GM23248 (cell line): ENCODE measurements at places on chromosomes 3 and 15.

DNA sequence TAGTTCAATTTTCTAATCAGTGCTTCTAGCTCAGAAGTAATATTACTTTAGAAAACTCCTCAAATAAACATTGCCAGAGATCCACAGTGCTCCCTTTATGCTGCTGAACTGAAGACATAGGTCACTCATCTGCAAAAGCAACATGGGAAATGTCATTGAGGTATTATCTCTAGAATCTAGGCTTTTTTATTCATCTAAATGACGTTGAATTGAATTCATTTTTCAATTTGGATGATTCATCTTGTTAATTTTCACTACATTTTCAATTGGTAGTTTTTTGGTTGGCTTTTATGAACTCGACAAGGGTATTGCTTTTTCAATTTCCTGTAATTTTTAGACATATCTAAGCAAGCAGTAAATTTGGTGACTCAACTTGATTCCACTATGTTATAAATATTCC is 275.4 kb downstream of the NFKBIZ start:
- DNase-seq, result no peak

- no peak for DNase-seq
These were observed 664 bp upstream of the PIK3CA start for GRCh38 chr3:179147514-179147872.

GRCh38 chr3:149419816-149420215 is 42.4 kb upstream of the TM4SF1 start:
- DNase-seq, result no peak

GRCh38 chr3:143974271-143975238 is 2.9 kb downstream of the DIPK2A start:
- peak; percentile 64 for DNase-seq

- DNase-seq, result no peak
These were observed 437.1 kb downstream of the ZIC1 start for GRCh38 chr3:147846293-147846692.

DNA sequence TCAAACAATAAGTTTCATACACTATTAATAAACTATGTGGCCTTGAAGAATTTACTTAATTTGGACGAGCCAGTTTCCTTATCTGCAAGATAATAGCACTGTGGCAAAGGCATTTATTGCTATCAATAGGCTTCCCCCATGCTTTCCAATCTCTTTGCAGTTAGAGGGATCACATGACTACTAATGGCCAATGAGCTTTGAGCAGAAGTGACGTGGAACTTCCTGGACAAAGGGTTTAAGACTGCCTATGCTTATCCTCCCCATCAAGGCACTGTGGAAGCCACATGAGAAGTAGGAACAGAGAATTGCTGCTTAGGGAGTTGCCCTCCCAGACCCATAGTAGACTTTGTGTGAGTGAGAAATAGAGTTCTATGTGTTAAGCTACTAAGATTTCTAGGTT is 16.7 kb upstream of the ZMAT3 start:
- DNase-seq, result no peak

DNA sequence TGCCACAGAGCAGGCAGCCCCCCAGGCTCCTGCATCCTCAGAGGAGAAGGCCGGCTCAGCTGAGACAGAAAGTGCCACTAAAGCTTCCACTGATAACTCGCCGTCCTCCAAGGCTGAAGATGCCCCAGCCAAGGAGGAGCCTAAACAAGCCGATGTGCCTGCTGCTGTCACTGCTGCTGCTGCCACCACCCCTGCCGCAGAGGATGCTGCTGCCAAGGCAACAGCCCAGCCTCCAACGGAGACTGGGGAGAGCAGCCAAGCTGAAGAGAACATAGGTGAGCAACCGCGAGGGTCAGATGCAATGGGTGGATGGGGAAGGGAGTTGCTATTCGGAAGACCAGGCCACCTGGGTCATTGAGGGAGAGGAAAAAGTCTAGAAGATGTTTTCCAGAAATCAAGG is 53.0 kb downstream of the GAP43 start:
- DNase-seq, result no peak

GRCh38 chr15:66866656-66867055 is 164.6 kb downstream of the SMAD6 start:
- no peak for DNase-seq

DNA sequence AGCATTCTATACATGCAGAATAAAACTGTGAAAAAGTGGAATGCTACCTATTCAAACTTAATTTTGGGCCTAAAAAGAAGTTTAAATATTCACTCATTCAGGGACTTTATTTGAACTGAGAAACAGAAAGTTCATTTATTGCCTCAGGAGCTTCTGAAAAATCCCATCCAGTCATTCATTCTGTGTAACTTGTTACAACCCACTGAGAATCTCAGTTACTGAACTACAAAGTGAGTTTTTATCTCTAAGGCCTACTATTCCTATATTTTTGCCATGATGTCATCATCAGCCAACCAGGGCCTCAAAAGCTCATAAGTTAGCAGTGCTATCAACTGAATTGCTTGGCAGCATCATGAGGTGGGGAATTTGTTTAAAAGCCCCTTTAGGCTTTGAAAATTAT is 98.0 kb upstream of the BOC start:
- no peak for DNase-seq

DNA sequence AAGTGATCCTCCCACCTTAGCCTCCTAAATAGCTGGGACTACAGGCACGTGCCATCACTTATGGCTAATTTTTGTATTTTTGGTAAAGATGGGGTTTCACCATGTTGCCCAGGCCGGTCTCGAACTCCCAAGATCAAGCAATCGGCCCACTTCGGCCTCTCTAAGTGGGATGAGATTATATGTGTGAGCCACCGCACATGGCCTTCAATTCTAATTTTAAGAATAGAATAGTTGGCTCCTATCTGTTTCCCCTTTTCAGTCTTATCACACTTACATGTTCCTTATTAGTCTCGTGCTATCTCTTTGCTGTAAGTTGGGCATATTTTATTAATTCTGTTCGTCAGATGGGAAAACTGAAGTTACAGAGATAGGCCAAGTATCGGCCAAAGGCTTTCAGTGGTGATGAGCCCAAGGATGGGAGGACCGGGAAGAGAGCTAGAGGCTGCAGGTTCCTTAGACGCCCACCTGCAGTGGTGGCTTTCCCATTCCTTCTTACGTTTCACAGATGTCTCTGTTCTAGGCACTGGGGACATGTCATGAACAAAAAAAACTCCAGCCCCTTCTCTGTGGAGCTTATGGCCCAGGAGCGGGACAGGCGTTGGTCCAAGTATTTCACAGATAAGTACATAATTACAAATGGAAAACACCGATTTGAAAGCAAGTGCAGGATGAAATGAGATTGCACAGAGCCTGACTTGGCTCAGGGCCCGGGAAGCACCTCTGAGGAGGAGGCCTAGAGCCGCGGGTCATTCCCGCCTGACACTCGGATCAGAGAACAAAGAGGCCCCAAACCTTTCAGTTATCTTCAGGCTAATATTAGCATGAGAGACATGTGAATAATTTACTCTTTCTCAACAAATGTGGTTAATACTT is 91.1 kb upstream of the KLF13 start:
- peak; percentile 28 for DNase-seq

DNA sequence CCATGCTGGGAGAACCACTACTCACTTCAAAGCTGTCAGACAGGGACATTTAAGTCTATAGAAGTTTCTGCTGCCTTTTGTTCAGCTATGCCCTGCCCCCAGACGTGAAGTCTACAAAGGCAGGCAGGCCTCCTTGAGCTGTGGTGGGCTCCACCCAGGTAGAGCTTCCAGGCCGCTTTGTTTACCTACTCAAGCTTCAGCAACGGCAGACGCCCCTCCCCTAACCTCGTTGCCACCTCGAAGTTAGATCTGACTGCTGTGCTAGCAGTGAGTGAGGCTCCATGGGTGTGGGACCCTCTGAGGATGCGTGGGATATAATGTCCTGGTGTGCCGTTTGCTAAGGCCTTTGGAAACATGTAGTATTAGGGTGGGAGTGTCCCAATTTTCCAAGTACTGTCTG is 276.7 kb downstream of the ZIC4 start:
- no peak for DNase-seq

GRCh38 chr3:108907194-108907593 is 46.5 kb downstream of the GUCA1C start:
- peak; percentile 40 for DNase-seq

DNA sequence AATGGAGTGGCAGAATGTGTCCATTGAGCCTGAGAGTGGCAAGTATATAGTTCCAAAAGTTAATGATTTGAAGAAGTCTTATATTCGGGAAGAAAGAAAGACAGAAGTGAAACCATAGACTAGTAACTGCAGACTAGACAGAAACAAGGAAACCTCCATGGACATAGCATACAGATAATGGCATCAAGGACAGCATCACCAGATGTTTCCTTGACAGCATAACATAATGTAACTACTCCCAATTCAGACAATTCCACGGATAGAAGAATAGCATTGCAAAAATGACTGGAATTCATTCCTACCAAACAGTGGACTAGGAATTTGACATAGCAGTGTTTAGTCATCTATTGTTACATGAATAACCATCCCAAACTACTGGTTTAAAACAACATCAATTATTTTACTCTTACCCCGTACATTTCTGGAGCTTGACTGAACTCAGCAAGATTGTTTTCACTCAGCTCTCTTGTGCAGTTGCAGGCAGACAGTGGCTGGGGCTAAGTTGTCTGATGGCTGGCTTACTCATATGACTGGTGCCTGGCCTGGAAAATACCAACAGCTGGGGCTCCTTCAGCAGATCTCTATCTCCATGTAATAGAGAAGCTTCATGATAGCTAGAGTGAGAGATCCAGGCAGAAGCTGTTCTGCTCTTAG is 109.7 kb upstream of the GADL1 start:
- DNase-seq, result peak; percentile 98

GRCh38 chr15:58074452-58074851 is 8.9 kb upstream of the ALDH1A2 start:
- no peak for DNase-seq

DNA sequence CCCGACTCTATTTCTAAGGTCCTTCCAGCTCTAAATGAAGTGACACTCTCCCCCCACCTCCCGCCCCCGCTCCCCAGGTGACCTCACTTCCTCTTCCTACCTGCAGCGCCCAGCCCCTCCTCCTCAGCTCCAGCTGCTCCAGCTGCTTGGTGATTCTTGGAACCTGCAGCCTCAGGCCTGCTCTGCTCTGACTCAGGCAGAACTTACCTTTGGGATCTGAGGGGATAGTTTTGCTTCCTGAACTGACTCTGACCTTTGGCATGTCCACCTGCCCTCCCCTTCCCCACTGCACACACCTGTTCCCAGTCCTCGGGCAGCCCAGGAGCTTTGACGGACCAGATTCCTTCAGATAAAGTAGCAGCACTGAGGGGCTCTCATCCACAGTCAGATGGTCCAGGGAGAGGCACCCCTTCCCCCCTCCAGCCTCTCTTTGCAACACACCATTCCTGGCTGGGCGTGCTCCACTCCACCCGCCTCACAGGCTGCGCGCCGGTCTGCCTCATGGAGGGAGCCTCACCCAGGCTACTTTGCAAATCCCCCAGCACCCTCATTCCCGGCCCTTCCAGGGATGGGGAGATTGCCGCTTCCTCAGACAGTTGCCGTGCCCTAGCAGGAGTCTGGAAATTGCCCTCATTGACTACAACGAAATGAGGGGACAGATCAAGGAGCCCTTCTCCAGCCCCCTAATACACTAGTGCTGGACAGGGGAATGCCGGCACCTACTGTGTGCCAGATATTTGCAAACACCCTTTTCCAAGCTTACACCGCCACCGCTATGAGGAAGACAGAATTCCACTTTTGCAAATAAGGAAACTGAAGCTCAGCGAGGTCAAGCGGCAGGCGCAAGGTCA is 692 bp upstream of the C15orf39 start:
- DNase-seq, result peak; percentile 70

GRCh38 chr3:69292959-69293574 is 92.8 kb downstream of the FRMD4B start:
- no peak for DNase-seq

GRCh38 chr15:62957130-62957529 is 85.4 kb upstream of the TPM1 start:
- DNase-seq, result peak; percentile 65

GRCh38 chr15:35753486-35753885 is 207.5 kb upstream of the DPH6 start:
- peak; percentile 83 for DNase-seq

GRCh38 chr15:31098953-31099740 is 2.4 kb downstream of the TRPM1 start:
- peak; percentile 28 for DNase-seq
